ENCODE measurements at places on chromosomes 3 and 15.

DNA sequence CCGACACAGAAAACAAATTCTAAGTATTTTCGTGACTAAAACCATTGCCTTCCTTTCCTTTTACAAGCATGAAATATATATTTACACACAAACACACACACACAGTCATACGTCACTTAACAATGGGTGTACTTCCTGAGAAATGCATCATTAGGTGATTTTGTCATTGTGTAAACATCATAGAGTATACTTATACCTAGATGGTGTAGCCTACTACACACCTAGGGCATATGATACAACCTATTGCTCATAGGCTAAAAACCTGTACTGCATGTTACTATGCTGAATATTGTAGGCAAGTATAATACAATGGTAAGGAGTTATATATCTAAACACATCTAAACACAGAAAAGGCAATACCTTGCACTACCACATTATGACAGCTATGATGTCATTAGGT, 28.6 kb downstream of the COL6A5 start:
- no peak for DNase-seq

GRCh38 chr15:81012588-81012987, 11.9 kb downstream of the TLNRD1 start:
- no peak for DNase-seq

DNA sequence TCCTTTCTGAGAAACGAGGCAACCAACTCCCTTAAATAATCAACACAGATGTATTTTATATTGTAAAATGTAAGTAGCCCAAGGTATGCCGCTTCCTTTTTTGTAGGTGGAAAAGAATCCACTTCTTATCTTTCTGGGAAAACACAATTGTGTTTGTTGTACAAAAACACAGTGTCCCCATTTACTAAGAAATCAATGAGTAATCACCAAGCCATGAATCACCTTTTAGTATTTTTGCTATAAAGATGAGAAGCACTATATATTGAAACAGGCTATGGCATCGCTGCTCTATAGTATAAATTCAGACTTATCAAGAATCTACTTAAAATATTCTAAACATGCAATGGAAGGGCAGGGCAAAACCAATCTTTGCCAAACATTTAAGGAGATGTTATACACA, 104.0 kb downstream of the TNIK start:
- no peak for DNase-seq

DNA sequence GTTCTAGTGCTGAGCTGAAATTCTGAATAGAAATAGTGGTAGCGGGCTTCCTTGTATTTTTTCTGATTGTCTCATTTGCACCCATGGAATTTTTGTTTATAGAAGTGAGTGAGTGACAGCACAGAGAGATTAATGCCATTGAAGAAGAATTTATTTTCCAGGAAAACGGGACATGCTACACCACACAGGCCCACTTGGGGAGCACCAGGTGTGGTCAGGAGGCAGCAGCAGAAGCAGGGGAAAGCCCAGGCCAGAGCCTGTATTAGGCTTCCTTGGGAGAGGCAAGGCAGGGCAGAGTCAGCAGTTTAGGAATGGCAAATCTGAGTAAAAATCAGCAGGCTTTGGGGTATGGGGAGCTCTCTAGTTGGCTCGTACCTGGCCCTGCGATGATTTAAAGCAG, 88.4 kb upstream of the ATP11B start:
- DNase-seq: no peak

DNA sequence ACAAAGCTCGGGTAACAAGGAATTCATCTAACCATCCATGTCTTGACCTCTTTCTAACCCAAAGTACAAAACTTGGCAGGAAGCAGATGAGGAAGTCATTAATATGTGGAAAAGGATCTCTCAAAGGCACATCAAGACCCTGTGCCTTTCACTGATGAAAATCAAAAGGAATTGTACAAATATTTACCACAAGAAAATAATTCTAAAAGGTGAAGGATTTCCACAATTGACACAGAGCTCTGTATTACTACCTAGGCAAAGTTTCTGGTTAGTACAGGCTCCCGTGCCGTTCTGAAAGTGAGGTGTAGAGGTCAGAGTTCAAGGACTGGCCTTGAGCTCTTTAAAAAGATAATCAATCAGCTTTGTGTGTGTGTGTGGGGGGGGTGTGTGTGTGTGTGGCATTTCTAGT, 239.7 kb upstream of the ICE2 start:
- DNase-seq: no peak

- DNase-seq: no peak
Observed at GRCh38 chr3:128971421-128972100, 22.3 kb downstream of the CFAP92 start.
